ENCODE measurements at places on chromosomes 7 and 10. TPM values are rescaled to one million over a fixed set of nuclear protein-coding genes. Genes with fewer than 3 reads are reported as not detected.

GRCh38 chr7:144378651-144379050 is 23.4 kb downstream of the ARHGEF5 start:
- peaks cover under 1% of the 10 kb centered on the region for H3K4me1 ChIP-seq
- no peaks in the 10 kb centered on the region for H3K27me3 ChIP-seq
- H3K36me3 ChIP-seq = no peaks in the 10 kb centered on the region
- no peak overlapping the region for H3K27ac ChIP-seq

DNA sequence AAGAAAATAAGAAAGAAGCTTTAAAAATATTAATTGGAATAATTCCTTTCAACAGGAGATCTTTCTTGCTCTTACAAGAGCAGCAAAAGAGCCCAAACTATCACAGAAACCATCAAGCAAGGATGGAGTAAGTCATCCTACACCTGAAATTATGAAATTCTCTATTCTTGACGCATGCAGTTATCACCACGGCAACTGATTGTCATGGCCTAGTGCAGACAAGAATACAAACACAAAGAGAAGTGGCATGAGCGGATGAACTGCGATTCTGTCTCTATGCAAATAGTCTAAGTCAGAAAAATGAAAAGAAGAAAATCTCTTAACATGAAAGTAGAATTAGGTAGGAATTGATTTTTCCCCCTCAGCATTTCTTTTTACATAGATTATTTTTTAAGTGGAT is 54.8 kb upstream of the SLC35B4 start:
- no peak for DNase-seq
- H3K27ac ChIP-seq = no peak overlapping the region
- H3K36me3 ChIP-seq = no peaks in the 10 kb centered on the region
- H3K27me3 ChIP-seq = peaks cover 1% of the 10 kb centered on the region
- no peaks in the 10 kb centered on the region for H3K4me1 ChIP-seq
- H3K4me3 ChIP-seq = no peak overlapping the region

LEP gene
- total RNA-seq = not detected

- H3K27me3 ChIP-seq = no peaks in the 10 kb centered on the region
- no peak for DNase-seq
- no peaks in the 10 kb centered on the region for H3K4me1 ChIP-seq
- H3K27ac ChIP-seq = no peak overlapping the region
Observed at GRCh38 chr7:157465891-157466866, 129.4 kb downstream of the DNAJB6 start.

DNA sequence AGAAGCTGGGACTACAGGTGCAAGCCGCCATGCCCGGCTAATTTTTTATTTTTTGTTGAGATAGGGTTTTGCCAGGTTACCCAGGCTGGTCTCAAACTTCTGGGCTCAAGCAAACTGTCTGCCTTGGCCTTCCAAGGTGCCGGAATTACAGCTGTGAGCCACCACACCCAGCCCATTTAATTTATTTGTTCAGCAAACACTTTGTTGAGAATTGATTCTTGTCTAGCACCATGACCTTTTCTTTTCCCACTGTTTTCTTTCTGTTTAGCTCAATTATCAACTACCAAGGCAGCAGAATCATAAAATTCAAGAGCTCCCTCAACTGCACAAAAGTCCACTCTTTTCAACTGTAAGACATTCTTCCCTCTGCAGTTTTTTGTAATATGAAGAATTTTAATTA is 47.8 kb upstream of the PARD3 start:
- no peaks in the 10 kb centered on the region for H3K27me3 ChIP-seq

All from GM12878 (cell line).